ENCODE measurements at places on chromosomes 13 and 19.

DNA sequence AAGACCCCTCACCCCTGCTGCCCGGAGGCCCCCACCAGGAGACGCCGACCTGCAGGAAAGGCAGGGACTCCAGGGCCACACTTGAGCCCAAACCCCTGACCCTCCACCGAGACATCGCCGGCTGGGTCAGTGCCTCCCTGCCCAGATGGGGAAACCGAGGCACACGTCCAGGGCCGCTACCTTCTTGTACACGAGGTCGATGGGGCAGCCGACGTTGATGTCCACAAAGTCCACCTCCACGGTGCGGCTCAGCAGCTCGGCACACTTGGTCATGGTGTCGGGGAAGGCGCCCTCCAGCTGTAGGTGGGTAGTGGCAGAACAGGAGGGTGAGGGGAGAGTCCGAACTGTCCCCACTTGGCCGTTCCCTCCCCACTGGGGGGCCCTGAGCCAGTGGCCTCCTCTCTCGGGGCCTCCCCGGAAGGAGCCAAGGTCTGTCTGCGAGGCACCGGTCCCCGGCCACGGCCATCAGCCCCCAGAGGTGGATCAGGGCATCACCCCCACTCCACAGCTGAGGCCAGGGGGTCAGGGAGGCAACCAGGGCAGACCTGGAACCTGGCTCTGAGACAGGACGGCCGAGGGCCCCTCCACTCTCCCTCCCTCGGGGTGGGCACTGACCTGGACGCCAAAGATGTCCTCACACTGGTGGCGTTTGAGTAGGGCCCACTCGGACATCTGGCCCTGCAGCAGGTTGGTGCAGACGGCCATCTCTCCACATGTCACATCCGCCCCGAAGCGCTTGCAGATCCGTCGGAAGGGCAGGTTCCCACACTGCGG is 3.0 kb upstream of the PRR22 start:
- DNase-seq = no peak

- no peak for DNase-seq
Observed at GRCh38 chr13:97946951-97947588, 6.4 kb upstream of the IPO5 start.

GRCh38 chr19:45475537-45476291 is 7.9 kb downstream of the FOSB start:
- no peak for DNase-seq

DNA sequence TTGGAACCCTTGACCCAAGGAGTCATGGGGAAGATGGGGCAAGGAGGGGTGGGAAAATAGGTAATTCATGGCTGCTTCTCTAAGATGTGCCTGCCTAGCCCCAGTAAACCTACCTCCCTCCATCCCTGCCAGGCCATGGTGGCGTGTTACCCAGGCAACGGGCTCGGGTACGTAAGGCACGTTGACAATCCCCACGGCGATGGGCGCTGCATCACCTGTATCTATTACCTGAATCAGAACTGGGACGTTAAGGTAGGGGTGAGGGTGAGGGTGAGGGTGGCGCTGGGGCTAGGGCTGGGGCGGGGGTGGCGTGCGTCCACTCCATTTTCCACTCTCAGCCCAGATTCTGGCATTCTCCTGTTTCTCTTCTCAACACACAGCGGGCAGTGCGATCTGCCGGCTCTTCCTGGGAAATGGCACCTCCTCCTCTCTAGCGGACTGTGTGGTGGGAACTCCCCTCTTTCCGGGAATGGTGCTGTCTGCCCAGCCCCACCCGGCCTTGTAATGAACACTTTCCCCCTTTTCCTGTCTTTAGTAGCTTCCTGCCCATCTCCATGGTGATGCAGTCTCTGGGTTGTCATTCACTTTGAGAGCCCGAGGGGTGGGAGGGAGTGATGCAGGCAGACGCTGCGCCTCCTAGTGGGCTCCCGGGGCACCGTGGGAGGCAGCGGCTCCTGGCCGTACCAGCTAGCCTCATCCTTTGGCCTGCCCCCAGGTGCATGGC is 7.6 kb downstream of the EGLN2 start:
- DNase-seq = peak; percentile 42

- DNase-seq = no peak
Observed at GRCh38 chr13:41470196-41470595, 12.8 kb downstream of the RGCC start.

- no peak for DNase-seq
Observed at GRCh38 chr19:43643326-43643725, 3.7 kb upstream of the CADM4 start.

- DNase-seq = no peak
Observed at GRCh38 chr19:1170938-1171754, 2.9 kb downstream of the SBNO2 start.

- DNase-seq = no peak
Observed at GRCh38 chr19:5964816-5965565, 12.9 kb downstream of the RANBP3 start.

- DNase-seq = no peak
Observed at GRCh38 chr13:42561752-42562467, 12.0 kb upstream of the TNFSF11 start.

- no peak for DNase-seq
Observed at GRCh38 chr19:33133438-33134031, 1.6 kb downstream of the WDR88 start.

DNA sequence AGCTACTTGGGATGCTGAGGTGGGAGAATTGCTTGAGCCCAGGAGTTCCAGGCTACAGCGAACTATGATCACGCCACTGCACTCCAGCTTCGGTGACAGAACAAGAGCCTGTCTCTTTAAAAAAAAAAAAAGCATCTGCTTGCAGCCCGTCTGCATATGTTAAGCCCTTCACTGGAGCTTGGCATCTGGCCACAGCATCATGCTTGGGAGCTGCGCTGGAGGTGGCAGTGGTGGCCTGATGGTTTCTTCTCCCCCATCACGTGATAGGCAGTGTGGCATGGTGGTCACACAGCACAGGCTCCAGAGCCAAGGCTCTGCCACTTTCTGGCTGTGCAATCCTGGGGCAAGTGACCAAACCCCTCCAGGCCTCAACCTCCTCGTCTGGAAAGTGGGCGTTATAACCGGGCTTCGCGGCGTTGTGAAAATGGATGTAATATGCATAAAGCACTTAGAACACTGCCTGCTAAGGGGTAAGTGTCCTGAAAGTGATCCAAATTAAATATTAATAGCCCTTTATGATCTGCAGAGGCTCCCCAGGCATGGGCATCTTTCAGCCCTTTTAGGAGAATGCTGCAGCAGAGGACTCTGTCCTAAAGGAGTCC is 24.4 kb downstream of the MARK4 start:
- no peak for DNase-seq

- DNase-seq = peak; percentile 63
Observed at GRCh38 chr13:50123862-50124535, 108.8 kb downstream of the KCNRG start.

GRCh38 chr13:48594096-48594815 is 59.5 kb upstream of the CYSLTR2 start:
- no peak for DNase-seq

- DNase-seq = no peak
Observed at GRCh38 chr19:16847430-16847829, 18.2 kb downstream of the SIN3B start.

- DNase-seq = no peak
Observed at GRCh38 chr13:23915308-23915707, 18.0 kb upstream of the C1QTNF9B start.

GRCh38 chr13:60134376-60134775 is 29.4 kb downstream of the DIAPH3 start:
- DNase-seq = no peak

DNA sequence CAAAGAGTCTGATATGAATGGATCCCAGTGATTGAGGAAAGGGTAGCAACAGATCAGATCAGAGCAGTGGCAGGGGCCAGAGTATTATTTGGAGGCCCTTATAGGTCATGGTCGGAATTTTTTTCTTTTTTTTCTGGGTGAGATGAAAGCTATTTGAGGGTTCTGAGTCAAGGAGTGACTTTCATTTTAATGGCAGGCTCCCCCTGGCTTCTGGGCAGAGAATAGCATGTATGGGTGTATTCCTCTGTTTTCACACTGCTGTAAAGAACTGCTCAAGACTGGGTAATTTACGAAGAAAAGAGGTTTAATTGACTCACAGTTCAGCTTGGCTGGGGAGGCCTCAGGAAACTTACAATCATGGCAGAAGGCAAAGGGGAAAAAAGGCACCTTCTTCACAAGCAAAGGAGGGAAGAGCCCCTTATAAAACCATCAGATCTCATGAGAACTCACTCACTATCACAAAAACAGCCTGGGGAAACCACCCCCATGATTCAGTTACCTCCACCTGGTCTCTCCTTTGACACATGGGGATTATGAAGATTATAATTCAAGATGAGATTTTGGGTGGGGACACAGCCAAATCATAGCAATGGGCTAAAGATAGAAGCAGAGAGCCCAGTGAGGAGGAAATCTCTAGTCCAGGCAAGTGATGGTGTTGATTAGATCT is 3.0 kb upstream of the SLC6A16 start:
- DNase-seq = no peak

DNA sequence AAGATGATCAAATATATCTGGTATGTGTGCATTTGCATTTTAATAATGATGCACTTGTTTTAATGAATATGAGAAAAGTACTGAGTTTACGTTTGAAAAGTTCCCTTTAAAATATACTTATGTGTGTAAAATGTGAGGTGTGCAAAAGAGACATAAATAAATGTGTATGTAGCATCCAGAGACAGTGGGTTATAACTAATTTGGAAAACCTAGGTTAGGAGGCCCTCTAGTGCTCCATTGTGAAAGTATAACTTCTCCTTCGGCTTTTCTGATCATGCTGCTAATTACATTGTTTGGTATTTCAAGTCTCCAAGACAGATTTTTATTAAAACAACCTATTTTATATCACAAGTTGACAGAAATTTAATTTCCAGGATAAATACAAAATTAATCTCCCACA is 30.1 kb downstream of the SCEL start:
- DNase-seq = no peak

Data from activated gamma-delta T cell (primary cell).